ENCODE measurements at places on chromosomes 2 and 18.

DNA sequence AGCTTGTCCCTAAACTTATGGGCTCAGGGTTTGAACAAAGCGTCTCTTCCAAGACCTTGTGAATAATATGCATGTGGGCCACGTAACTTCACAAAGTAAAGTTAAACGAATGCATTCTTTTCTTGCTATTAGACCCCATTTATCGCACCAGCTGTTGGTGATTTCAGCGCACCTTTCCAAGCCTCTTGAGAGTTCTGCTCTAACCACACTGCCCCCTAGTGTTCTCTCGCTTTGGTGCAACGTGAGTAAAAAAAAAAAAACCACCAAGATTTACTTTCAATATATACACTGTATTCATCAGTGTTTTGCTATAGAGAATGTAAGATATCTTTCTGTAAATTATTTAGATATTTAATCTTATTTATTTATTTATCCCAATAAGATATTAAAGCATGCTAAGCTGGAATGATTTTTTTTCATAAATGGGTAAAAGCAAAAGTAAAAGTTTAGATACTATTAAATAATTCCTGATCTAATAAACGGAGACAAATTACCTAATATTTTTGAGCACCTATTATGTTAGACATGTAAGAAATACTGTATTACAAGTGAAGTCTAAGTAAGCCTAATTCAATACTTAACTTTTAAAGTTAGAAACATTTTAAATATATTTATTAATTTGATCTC lies 459.5 kb downstream of the DLGAP1 start:
- peak; percentile 32 for DNase-seq

DNA sequence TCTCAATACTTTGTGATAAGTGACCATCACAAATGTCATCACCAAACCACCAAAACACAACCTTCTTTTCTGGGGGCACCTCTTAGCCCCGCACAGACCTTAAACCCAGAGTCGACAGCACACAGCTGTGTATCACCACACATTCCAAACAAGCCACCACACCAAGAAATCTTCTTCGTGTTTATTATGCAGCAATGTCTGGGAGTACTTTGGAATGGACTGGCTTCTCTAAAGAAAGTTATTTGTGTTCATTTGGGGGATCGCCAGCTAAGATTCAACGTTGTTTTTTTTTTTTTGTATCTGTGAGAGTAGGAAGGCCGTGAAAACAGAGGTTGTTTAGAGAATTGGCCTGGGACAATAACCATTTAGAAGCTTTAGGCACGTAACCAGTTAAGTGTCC lies 1.1 kb upstream of the MTA3 start:
- DNase-seq: no peak

DNA sequence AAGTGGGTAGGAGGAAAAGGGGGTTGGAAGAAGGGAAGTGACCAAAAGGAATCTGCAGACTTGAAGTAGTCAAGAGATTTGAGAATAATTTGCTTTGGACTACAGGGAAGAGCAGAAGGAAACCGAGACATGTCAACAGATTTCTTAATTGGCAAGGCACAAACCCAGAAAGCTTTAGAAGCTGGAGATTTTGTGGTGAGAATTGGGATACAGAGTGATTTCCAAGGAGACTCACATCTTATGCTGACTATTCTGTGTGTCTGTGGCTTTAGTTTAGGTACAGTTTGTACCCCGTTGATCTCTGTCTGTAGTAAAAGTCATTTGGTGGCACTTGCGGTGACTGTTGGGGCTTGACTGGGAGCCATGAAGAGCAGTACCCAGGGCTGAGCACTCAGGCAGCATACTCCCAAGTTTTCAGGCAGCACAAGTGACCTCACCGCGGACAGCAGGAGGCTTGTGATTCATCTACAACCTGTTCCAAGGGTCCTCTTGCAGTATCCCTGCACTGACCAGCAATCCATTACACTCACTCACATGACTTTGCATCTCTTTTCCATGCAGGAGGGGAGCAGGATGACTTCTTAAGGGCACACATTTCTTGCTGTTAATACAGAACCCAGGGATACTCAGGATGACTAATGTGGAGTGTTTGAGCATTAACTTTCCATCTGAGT lies 97.1 kb upstream of the TNP1 start:
- DNase-seq: no peak

- DNase-seq: peak; percentile 13
These were observed 275.1 kb downstream of the TGIF1 start for GRCh38 chr18:3725115-3725514.

DNA sequence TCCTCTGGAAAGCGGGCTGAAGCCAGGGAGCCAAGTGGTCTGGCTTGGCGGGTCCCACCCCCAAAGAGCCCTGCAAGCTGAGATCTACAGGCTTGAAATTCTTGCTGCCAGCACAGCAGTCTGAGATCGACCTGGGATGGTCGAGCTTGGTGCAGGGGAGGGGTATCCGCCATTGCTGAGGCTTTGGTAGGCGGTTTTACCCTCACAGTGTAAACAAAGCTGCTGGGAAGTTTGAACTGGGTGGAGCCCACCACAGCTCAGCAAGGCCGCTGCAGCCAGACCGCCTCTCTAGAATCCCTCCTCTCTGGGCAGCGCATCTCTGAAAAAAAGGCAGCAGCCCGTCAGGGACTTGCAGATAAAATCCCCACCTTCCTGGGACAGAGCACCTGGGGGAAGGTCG lies 12.6 kb upstream of the FLACC1 start:
- DNase-seq: no peak

DNA sequence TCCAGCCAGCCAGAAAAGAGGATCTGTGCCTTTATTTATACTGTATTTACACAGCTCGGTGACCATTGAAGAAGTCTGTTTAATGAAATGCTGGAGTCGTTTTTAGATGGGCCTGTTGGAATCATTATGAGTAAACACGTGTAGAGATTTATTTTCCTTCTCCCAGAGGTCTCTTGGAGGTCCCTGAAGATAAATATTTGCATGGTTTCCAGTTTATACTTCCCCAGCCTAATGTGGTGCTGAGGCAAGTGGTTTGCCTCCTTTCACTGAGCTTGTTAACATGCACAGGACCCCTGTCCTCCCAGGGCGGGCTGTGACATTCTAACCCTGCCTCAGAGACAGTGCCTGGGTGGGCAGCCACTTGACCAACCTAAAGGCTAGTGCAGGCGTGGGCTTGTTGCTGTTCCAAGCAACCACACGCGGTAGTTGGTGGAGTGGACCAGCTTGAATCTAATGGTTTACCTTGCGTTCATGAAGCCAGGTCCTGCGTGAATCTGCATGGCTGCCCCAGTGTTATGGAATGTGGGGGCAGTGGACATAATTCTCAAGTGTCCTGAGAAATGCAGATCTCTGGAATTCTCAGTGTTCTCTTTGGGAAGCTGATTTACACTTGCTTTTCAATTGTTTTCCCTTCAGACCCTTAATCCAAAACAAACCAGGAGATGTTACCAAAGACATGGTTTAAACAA lies 130.2 kb upstream of the DLX2 start:
- no peak for DNase-seq

GRCh38 chr2:151906633-151906998 lies 78.4 kb upstream of the ARL5A start:
- no peak for DNase-seq

GRCh38 chr18:25639596-25639995 lies 287.6 kb upstream of the ZNF521 start:
- DNase-seq: no peak

DNA sequence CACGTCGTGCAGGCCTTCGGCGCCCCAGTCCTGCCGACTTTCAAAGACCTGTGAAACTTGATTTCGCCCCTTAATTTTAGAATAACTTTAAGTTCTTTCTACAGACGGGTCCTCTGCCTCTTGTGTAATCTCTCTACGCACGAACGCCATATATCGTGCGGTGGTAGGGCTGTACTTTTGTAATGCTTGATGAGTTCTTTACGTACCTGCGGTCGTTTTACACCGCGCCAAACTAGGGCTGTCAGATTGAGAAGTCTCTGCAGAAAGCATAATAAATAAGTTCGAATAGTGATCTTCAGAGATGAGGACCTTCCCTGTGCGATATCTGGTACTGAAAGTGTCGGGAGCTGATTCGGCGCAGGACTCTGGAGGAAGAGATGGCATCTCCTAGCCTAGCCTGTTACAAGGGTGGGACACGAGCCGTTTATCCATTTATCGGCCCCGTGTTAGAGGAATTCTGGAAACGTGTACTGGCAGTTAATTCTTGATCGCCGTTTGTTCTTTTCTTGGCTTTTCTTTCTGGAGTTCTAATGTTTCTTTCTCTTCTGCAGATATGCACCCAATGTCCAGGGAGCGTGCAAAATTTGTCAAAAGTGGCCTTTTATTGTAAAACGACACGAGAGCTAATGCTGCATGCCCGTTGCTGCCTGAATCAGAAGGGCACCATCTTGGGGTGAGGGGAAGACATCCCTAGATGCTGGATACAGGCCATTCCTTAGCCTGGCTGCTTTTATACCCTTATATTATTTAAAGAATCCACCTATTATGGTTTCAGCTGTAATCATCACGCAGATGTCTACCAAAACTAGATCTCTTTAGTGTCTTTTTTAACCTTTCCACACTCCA lies 781 bp upstream of the SLC5A6 start:
- DNase-seq: peak; percentile 61

DNA sequence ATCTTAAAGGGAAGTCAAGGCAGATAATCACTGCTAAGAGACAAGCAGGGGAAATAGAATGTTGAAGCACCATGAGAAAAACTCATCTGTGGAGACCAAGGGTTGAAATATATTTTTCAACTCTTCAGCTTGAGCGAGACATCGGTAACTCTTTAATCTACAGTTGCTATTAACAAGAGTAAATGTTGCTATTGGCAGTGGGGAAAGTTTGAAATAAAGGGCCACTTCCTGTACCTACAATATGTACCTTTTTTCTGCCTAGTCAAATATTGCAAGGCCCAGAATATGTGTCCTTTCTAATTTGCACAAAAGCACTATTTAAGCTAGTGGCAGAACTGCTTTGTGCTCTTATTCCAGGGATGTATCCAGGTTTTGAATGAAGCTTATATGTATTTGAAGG lies 65.8 kb downstream of the EFEMP1 start:
- DNase-seq: no peak

GRCh38 chr2:130316596-130316995 lies 26.1 kb upstream of the IMP4 start:
- DNase-seq: no peak

DNA sequence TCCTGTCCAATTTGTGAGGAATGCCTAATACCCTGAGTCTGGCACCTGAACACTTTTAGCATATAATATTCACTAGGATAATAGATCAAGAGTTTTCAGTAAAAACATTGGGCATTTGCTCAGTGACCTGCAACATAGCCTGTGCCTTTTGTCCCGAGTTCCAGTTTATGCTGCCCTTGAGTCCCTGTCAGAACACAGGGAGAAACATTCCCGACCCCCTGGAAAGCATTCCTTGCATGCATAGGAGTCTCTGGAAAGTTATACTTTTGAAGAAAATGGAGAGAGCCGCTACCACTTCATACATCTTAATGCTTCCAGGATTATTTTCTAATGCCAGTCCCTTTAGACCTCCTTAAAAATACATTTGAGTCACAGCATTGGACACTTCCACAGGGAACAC lies 107.3 kb downstream of the PLCL1 start:
- DNase-seq: no peak

DNA sequence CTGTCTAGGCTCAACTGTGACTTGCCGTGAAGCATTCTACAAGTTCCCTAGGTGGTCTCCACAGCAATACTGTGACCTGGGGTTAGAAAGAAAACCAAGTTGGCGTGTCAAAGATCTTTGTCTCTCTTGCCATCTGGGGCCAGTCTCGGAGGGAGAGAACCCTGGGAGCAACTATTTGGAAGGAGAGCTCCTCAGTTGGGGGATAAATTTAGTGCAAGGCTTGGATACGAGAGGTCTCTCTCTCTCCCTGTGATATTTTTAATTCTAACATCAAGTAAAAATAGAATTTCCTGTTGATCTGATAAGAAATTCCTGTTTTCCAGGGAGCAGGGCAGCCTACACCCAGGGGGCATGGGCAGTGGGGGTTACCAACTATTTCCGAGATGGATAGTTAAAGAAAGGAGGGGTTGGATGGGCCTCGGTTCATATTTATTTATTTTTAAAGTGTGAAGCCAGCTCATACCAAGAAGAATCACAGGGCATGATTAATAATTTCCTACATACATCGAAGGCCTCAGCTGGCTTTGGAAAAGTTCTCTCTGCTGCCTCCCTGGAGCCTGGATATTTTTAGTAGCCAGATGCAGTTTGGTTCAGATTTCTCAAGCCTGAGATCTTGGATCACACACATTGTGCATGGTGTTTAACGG lies 62.8 kb downstream of the EHD3 start:
- DNase-seq: no peak

DNA sequence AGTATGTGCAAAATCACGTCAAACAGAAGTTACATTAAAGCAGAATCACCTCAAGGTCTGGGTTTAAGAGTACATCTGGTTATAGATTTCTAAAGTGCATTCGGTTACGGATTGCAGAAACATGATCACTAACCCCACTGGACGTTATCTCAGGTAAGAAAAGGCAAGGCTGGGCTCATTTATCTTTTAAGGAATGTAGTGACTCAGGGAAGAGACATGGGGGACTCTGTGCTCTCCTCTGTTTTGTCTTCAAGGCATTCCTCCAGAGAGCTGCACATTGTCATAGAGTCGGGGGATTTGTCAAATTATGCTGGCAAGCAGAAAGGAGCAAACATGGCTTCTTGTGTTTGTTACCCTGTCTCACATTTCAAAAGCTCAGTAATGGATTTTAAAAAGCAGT lies 14.3 kb downstream of the WDSUB1 start:
- DNase-seq: no peak

DNA sequence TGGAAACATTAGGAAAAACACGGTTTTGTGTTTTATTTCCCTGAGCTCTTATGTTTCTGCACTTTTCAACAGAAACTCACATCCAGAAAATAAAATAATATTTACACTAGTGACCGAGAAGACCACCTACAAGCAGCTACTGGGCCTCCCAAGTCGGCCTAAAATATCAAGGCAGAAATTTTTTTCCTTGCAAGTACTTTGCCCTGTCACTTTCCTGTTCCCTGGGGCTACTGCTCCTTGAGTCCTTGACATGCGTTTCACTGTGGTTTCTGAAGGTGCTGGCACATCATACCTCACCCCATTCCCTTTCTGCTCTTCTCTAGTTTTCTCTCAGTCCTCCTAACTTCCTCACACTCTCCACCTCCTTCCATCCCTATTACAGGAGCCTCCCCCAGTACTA lies 279.1 kb downstream of the AGPS start:
- no peak for DNase-seq

DNA sequence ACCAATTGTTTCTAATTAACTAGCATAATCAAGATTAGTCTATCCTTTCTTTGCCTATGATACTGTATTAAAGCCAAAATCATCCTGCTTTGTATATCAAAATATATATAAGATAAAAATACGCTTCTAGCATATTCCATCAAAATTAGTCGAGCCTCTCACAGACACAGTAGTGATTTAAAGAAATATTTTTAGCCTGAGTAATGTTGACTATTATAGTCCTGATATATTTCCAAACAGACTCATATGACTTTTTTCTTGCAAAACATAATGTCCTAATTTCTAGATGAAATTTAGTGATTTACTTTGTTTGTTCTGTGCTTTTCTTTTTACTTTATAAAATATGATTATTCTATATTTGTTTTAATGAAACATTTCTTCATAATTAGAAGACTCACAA lies 30.9 kb downstream of the FAP start:
- no peak for DNase-seq

All from GM20000 (cell line).